ENCODE measurements at places on chromosomes 4 and X.

DNA sequence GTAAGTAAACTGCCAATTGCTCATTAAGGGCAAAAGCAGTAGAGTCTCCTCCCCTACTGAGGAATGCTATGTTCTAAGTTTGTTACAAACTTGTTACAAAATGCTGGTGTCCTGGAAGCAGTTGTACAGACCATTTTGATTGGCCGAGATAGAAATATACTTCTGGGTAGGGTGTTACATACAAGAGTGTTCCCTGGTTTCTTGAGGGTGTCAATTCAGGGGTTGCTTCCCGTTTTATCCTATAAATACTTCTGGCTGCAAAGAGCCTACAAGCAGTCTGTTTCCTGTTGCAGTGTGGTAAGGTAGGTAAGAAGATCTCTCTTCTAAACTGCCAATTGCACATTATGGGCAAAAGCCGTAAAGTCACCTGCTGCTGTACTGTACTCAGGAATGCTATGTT, 5.7 kb downstream of the TRPC5OS start:
- DNase-seq, result no peak

GRCh38 chrX:154013614-154014360, 5.9 kb downstream of the IRAK1 start:
- no peak for DNase-seq

- no peak for DNase-seq
Measured at GRCh38 chr4:16710198-16710597, 188.2 kb downstream of the LDB2 start.

GRCh38 chr4:75018811-75019479, 86.0 kb downstream of the PARM1 start:
- no peak for DNase-seq

GRCh38 chr4:166602068-166602467, 632.2 kb downstream of the SPOCK3 start:
- no peak for DNase-seq

DNA sequence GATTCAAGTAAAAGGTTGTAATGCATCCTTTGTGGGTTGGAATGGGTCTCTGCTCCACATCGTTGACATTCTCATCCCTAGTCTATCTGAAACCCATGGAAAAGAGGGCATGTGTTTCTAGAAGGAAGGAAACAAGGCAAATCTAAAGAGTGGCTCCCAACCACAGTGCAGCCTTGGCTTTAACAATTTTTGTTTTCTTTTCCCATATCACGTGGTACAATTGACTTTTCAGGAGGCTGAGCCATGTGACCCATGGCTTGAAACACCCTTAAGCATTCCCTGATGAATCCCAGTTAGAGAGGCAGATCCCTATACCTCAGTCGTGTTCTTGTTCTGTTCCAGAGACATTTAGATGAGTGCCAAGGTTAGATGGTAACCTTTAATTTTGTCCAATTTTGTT, 12.8 kb downstream of the DCUN1D4 start:
- no peak for DNase-seq

GRCh38 chrX:154724993-154725756, 25.7 kb downstream of the GAB3 start:
- no peak for DNase-seq

- no peak for DNase-seq
Measured at GRCh38 chr4:90159193-90159592, 32.0 kb downstream of the CCSER1 start.

DNA sequence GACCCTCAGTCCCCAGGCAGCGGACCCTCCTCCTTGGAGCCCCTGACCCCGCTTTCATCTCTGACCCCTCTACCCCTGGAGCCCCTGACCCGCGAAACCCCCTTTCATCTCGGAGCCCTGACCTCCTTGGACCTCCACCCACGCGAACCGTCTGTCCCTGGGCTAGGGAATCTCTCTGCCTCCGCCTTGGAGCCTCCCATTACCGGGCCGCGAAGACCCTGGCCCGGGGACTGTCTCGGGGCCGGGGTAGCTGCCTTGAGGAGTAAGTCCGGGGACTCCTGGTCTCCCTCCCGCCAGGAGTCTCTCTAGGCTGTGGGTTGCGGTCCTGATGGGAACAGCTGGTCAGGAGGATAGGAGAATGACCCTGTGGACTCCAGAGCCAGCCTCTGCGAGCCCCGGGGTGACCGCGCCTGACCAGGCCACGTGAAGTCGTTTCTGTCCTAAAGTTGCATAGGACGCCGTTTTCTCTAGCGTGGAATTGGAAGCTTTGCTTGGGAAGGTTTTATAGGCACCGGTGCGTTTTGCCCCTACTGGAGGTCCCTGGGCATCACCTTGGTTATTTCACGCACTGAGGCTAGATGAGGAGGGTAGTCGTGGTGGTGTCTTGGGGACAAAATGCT, 824 bp downstream of the TBC1D14 start:
- no peak for DNase-seq

DNA sequence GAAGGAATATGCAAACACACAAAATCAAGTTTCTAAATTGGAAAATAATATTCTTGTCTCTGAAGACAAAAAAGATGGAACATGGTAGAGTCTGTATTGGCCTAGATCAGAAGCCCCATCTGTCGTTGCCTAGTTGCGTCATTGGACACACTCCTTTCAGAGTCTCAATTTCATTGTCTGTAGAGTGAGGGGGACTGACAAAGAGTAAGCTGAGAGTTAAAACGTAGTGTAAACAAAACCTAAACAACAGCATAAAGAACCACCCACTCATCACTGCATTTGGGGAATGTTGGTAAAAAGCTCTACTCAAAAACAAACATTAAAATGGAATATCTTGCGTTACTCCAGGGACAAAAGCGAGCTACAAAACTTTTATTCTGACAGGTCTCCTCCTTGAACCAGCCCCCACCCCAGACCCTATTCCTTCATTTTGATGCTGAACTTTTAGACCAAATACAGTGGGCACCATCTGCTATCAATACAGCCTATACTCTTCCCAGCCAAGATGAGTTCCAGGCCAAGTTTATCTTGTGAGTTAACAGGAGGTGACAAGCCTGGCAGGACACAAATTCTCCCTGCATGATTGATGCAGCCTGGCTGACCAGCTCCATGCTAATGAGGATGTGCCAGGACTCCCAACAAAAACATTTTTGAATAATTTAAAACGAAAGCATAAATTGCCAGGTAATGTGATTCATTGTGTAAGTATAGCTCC, 125.2 kb downstream of the COL25A1 start:
- DNase-seq, result no peak

GRCh38 chrX:15204130-15204751, 65.6 kb downstream of the ASB9 start:
- no peak for DNase-seq

All from amniotic stem cell (primary cell).